ENCODE measurements at places on chromosomes 3 and 15. TPM values are rescaled to one million over a fixed set of nuclear protein-coding genes. Genes with fewer than 3 reads are reported as not detected.

DNA sequence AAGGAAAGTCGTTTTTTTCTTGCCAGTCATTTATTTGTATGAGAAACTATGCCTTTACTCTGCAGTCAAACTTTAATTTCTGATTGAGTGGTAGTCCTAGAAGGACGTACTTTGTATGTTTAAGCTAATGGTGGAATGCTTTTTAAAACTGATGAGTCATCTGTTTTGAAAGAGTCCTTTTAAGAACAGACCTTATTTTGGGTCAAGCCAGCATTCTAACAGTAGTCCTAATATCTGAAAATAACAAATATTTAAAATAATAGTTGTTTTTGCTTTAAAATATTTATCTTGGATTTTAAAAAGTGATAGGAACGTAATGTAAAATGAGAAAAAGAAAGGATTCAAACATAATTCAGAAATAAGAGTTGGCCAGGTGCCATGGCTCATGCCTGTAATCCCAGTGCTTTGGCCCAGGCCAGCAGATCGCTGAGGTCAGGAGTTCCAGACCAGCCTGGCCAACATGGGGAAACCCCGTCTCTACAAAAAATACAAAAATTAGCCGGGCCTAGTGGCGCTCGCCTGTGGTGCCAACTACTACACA lies 1.3 kb upstream of the LRRC58 start:
- no peak for DNase-seq

- DNase-seq, result no peak
Observed at GRCh38 chr3:106215047-106215446, 346.2 kb upstream of the CBLB start.

KCNMB3 gene
- polyA plus RNA-seq, result 8.8 TPM

CFAP100 gene
- polyA plus RNA-seq, result 0.84 TPM

All from renal cortex interstitium (tissue), 15 donors.